ENCODE measurements at places on chromosomes 12 and 14. TPM values are rescaled to one million over a fixed set of nuclear protein-coding genes. Genes with fewer than 3 reads are reported as not detected.

Gene SDR9C7
- 2.7 TPM for total RNA-seq

Gene CTSG
- not detected for total RNA-seq

Gene TPH2
- not detected for total RNA-seq

Gene MYBPC1
- total RNA-seq = not detected

Gene FOXM1
- total RNA-seq = 0.07 TPM
